ENCODE measurements at places on chromosomes 13 and 19.

- DNase-seq = no peak
Observed at GRCh38 chr13:64855506-64855905, 2374.6 kb downstream of the PCDH9 start.

DNA sequence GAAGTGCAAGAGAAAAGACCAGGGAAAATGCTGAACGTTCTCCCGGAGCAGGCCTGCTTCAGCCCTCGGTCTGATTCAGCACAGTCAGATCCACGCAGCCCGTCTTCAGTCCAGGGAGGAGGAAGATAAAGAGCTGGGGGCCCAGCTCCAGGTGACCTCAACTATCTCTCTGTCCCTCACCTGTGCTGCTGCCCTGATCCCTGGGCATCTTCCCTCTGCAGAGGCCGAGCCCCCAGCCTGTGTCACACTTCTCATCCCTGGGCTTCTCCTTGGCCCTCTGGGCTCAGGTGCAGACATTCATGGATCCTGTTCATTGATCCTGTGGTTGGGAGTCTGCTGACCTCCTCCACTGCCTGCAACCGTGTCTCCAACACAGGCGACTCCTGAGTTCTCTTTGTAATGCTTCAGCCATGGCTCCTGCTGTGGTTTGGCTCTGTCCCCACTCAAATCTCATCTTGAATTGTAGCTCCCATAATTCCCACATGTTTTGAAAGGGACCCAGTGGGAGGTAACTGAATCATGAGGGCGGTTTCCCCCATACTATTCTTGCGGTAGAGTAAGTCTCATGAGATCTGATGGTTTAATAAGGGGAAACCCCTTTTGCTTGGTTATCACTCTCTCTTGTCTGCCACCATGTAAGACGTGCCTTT, 27.9 kb downstream of the COL4A2 start:
- no peak for DNase-seq

DNA sequence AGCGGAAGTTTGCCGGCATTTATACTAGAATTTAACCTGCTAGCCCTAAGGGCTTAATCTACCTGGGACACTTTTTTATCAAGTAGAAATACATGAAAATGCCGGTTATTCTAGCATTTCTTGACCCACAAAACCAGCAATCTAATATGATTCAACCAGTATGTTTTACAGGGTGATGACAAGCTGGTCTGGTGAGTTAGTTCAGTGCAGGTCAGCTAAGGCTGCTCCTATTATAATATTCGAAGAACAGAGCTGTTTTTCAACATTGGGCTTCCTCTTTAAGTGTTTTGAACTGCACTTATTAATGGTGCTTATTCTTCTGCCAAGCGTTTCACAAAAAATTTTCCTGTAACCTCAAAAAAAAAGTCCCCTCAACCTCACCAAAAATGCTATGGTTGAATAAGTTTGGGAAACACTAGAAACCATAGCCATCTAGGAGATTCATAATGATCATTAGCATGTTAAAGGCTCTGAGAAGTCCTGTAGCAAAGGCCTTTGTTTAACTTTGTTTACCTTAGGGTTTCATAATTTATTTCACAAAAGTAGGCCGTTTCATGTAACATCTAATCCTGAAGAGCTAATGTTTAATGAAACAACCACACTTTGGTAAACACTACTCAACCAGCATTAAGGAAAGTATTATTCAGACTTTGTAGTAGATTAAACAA, 526.6 kb downstream of the KLF12 start:
- no peak for DNase-seq

DNA sequence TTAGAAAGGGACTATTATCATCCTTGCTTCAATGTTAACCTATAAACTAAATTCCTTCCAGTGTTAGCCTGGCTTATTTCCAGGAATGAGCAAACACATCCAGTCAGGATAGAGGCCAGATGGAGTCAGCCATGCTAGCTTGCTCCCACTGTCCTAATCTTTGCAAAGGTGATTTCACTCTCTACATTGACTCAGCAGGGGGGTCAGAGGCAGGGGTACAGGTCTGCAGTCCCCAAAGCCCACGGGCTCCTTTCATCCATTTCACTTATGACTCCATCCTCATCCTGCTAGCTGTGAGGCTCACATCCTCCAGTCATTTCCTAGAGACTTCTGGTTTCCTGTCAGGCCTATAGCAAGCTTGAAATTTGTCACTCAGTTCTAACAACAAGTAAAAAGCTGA, 63.4 kb upstream of the CEACAM8 start:
- no peak for DNase-seq

DNA sequence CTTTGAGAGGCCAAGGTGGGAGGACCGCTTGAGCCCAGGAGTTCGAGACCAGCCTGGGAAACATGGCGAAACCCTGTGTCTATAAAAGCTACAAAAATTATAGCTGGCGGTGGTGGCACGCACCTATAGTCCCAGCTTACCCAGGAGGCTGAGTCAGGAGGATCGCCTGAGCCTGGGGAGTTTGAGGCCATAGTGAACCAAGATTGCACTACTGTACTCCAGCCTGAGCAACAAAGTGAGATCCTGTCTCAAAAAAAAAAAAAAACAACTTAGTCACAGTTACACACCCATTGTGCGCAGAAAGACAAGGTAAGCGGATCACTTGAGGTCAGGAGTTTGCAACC, 728 bp upstream of the DENND1C start:
- DNase-seq = no peak

GRCh38 chr19:32909257-32909656, 39.7 kb upstream of the SLC7A9 start:
- DNase-seq = no peak

DNA sequence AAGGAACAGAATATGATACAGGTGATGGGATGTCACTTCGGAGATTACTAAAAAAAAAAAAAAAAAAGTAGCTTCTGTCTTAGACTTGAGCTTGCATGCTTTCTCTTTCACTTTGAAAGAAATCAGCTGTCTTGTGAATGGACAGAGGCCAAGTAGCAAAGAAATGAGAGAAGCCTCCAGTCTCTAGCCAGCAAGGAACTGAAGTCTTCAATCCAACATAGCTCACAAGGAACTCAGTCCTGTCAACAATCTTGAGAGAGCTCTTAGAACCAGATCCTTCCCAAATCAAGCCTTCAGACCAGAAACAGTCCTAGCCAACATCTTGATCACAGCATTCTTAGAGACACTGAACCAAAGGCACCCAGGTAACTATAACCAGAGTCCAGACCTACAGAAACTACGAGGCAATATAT, 7.7 kb downstream of the N4BP2L2 start:
- DNase-seq = no peak

GRCh38 chr13:113622791-113623490, 35.1 kb downstream of the ATP4B start:
- no peak for DNase-seq

GRCh38 chr13:105569816-105570215, 965.6 kb downstream of the EFNB2 start:
- DNase-seq = no peak

GRCh38 chr19:22607653-22608430, 26.3 kb upstream of the ZNF492 start:
- DNase-seq = no peak

DNA sequence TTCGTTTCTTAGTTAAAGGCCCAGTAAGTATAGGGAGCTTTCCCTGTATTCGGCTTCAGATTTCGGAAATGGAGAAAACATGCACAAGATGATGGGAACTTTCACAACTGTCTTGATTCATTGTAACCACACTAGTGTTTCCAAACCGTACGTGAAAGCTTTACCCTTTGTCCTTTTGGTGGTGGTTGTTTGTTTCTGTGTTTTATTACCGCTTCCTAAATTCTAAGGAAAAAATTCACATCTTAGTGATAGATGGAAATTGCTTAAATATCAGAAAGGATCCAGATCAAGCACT, 504 bp upstream of the VWA8 start:
- DNase-seq = no peak

Measured in GM12864 (cell line).